ENCODE measurements at places on chromosomes 6 and 20.

GRCh38 chr20:535958-536357 is 7.6 kb downstream of the CSNK2A1 start:
- no peak for DNase-seq

DNA sequence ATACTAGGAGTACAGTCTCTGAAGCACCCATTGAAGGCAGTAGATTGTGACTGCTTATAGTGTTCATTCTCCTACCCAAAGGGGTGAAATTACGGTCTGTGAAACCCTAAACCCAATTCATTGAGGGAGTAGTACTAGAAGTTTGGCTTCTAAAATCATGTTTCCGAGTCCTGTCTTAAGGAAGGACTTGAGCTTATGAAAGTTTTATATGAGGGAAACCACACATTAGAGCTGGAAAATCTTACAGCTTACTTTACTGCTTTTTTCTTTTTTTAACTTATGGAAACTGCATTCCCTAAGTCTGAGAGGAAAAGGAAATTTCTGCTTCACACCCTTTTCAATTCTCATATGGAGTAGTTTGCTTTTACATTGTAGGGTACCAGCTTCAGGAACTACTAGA is 38.4 kb upstream of the PRIM2 start:
- DNase-seq: no peak

DNA sequence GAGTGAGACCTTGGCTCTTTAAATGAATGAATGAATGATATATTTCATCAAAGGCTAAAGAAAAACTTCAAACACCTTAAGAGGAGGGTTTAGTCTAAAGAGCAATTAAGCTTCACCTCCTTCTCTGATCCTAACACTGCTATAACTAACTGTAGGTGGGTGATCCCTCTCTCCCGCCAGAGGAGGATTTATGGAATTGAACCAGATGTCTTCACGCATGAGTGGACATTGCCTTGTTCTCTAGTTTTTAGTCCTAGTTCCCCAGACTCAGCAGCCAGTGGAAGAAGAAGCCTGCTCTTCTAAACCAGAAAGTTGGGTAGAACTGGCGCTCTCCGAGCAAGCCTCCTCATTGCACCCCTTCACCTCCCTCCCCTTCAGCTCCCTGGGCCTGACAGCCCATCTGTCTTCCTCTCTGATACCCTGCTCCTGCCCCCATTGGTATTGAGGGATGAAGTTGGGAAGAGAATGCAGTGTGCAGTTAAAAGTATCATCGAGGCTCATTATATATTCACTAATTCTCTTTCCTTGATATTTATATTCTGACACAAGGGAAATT is 142.7 kb downstream of the ARID1B start:
- DNase-seq: no peak

GRCh38 chr6:106103728-106104109 is 17.6 kb downstream of the PRDM1 start:
- DNase-seq: no peak

DNA sequence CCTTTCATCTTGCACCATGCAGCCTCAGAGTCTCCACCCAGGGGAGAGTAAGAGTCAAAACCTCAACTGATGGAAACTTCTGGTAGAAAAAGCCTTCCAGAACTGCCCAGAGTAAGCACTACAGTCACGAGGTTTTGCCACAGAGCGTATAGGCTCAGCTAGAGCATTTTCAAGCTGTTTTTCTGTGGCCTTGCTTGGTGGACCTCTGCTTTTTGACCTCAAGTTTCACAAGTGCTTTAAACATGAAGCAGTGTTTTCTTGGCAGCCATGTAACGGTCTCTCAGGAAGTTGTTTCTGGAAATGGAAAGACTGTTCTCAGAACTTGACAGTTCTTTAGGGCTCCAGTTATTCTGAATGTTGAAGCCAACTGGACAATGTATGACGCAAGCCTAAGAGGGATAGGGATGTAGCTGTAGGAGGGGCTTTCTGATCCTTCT is 146.5 kb downstream of the ZDHHC14 start:
- no peak for DNase-seq

DNA sequence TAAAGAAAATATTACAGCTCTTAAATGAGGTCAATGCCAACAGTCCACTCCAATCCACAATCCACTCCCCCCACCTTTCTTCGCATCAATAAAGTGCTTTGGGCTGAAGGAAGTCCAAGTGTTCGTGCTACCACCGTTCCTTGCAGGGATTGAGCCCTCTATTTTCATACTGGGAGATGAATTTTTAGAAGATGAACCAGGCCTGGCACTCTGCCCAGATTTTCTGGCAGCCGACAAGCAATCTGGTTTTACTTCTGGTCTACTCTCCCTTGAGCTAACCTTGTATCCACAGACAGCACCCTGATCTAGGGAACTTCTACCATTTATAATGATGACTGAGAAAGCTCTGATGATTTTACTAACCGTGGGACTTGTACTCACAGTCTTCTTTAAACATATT is 72.3 kb downstream of the BTBD9 start:
- DNase-seq: no peak

DNA sequence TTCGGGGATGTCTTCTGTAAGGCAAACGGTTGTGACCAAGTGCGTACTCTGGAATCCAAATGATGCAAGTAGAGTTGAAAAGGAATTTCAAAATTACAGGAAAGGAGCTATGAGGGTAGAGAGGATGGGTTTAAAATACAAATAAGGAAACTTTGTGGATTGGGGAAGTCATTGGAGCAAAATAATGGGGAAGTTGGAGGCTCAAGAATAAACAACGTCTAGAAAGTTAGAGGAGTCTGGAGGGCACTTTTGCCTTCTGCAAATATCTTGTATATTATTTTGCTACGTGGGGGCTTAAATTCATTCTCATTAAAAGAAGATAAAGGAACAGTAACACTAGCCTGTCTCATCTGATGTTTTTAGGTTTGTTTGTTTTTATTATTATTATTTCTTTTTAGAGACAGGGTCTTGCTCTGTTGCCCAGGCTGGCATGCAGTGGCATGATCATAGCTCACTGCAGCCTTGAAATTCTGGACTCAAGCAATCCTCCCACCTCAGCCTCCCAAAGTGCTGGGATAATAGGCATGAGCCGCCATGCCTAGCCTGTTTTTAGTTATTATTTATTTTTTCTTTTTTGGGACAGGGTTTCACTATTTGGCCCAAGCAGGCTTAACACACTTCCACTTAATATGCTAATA is 55.0 kb upstream of the TNFAIP3 start:
- DNase-seq: no peak

GRCh38 chr20:50844430-50845100 is 49.7 kb downstream of the BCAS4 start:
- no peak for DNase-seq

- DNase-seq: no peak
Observed at GRCh38 chr20:32040142-32040953, 11.7 kb upstream of the HCK start.
